ENCODE measurements at places on chromosomes 16 and 17.

- DNase-seq = no peak
These were observed 35.3 kb downstream of the SLC39A11 start for GRCh38 chr17:73057196-73057595.

DNA sequence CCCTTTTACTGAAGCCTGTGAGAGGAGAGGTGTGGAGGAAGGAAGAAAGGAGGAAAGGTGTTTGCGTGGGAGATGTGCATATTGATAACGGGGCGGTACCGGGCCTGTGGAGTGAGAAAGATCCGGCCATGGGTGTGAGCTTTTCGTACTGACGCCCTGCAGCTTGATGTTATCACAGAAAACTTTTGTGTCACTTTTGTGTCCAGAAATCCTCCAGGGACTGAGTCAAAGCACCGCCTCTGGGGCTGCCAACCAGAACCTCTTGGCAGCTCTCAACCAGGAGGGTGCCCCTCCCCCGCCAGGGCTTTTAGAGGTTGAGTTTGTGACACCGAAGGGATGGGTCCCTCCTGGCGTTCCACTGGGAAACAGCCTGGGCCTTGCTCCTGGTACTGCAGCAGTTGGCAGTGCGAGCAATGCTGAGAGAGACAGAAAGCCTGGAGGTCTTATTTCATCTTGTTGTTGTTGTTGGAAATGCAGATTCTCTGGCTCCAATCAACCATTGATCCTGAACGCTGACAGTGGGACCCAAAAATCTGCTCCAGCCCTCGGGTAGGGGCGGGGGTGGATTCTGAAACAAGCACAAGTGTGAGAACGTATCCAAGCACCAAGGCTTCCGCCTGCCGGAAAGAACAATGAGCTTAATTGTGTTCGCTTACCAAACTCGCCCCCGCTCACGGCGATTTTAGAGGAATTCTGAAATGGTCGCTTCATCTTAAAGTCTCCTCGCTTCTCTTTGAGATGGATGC lies 65.0 kb downstream of the CRISPLD2 start:
- no peak for DNase-seq

- no peak for DNase-seq
These were observed 443 bp downstream of the CSNK2A2 start for GRCh38 chr16:58197314-58198012.

DNA sequence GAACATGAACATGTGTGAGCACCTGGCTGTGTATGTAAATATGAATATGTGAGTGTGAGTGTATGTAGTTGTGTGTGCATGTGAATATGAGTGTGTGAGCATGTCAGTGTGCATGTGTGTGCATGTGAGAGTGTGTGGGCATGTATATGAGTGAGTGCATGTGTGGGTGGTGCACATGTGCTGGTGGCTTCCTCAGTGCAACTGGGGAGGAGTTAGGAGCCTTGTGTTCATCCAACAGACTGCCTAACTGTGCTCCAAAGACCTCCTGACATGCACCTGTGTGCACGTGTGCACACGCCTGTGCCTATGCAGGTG lies 1.4 kb downstream of the TMEM235 start:
- no peak for DNase-seq

DNA sequence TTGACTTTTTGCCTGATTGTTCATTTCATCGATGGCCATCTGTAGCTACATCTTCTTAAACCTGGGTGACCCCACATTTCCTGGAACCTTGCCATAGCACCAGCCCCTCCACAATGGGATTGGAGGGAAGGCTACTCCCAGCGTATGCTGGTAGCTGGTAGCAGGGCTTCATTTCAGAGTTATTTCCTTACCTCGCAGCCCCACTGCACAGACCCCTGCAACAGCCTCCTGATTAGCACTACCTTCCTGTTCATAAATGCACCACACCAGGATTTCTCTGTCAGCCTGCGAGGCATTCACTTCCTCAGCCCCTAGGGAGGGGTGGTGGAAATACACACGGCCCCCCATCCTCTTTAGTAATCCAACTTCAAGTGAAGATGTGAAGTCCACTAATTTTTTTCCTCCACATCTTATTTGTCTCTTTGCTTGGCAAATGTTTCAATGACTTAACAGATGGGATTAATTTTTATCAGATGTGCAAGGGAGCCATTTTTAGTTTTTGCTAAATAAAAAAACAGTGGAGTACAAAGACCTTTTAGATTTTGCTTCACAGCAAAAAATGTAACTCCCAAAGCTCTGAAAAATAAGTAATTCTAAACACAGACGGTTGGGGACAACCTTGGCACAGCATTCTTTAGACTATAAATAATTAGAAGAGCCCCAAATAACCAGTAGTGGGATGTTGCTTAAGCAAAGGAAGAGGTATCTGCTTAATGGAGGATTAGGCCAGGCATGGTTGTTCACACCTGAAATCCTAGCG lies 76.6 kb downstream of the CLEC16A start:
- no peak for DNase-seq
